ENCODE measurements at places on chromosomes 16 and 17.

GRCh38 chr16:56662357-56663354 is 4.9 kb downstream of the MT1F start:
- DNase-seq = no peak

- DNase-seq = no peak
Measured at GRCh38 chr17:33154869-33155455, 138.1 kb downstream of the ASIC2 start.

DNA sequence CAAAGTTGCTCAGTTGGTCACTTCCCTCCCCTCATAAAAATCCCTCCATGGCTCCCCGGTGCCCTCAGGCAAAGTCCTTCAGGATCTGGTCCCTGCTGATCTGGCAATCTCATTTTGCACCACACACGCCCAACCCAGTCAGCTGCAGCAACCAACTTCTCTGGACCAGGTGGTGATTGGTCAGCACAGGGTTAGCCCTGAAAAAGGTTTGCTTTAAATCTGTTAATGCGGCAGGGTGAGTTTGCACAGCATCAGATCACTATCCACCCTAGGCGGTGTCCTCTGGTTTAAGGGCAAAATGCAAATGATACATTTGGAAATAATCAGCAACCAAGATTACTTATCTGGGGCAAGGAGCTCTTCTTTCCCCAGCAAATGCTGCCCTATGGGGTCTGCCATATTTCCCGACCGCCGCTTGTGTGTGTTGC is 42.9 kb upstream of the TNRC6C start:
- no peak for DNase-seq

DNA sequence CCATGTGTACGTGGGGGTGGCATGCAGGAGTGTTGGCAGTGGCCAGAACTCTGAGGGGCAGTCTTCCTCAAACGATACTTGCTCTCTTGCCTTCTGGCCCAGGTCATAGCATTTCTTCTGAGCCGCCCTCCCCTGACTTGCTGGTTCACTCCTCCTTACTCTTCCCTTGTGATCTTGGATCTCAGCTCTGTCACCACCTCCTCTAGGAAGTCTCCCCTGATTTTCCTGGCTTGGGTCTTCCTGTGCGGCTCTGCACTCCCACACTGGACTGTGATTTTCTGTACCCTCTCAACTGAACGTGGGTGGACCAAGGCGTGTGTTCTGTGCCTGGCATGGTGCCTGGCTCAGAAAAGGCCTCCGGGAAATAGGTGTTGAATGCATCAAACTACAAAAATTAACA is 2.9 kb downstream of the EPN3 start:
- no peak for DNase-seq

- DNase-seq = peak; percentile 54
Measured at GRCh38 chr17:79923974-79924638, 84.9 kb upstream of the CBX4 start.

DNA sequence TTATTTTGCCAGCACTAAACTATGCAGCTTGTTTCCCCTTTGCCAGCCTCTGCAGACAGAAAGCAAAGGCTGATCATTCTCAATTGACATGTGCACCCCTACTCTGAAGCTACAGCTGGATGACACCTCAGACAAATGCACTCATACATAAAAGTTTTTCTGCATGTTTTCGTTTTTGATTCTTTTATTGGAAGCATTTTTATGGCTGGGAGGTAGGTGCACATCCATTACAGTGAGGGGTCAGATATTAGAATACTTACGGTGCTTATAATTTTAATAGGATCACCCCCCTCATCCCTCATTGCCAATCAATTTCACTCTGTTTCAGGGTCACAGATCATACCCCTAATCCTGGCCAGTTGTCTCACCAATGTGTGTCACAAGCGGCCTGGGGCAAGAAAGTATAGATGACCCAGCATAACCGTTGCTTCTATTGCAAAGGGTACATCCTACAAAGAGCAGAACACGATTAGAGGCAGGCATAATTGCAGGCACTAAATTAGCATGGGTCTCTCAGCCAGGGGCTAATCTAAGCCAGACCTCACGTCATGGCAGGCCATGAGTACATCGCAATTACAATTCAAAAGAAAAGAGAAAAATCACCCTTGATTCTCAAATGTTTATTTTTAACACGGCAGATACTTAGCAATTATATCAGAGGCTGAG is 89.5 kb upstream of the SOX9 start:
- no peak for DNase-seq

GRCh38 chr16:76176153-76176552 is 101.0 kb upstream of the CNTNAP4 start:
- no peak for DNase-seq

DNA sequence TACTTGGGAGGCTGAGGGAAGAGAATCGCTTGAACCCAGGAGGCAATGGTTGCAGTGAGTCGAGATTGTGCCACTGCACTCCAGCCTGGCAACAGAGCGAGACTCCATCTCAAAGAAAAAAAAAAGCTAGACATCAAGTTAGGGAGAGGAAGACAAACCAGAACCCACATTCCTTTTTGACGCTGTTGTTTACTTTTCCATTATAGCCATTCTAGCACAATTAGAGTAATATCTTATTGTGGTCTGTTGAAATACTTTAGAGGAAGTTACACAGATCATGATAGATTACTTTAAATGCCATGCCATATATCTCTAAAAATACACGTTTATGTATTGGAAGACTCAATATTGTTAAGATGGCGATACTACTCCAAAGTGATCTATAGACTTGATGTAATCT is 16.5 kb upstream of the ABCC1 start:
- no peak for DNase-seq

DNA sequence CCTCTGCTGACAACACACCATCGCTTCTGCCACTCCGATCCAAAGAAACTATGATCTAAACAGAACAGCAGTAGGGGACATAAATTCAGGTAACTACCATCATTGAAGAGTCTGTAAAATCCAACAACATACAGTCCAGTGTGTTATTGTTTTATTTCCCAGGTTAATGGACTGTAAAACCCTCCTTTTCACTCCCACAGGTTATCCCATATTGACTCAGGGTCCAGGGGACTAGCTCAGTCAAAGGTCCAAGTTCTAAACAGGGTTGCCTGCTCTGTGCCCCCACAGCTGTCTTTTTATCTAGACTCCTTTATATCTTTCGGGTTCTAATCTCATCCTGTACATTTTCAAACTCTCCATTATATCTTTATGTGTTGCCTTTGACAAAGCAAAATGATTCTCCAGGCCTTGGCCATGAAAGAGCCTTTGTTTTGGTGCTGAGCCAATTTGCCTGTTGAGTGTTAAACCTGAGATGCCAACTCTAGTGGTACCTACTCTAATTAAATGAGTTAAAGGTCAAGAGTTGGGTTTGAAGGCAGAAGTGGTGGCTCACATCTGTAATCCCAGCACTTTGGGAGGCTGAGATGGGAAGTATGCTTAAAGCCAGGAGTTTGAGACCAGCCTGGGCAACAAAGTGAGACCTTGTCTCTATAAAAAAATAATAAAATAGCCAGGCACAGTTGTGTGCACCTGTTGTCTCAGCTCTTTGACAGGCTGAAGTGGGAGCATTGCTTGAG is 80.5 kb downstream of the SNX11 start:
- DNase-seq = no peak

DNA sequence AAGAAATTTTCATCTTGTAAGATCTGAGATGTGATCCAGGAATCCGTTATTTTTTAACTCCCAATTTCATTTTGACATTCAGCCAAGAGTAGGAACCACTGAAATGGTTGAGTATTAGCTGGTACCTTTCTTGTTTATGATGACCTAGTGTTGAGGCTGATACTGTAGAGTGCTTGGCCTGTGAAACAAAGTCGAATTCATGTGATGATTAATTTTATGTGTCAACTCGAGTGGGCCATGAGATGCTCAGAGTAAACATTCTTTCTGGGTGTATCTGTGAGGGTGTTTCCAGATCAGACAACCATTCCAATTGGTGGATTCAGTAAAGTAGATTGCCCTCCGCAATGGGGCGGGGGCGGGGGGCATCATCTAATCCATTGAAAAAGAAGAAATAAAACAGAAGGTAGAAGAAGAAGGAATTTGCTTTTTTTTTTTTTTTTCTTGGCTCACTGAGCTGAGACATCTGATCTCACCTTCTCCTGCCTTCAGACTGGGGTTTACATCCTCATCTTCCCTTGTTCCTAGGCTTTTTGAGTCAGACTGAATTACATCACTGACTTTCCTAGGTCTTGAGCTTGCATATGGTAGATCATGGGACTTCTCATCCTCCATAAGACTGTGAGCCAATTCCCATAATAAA is 264.6 kb upstream of the KCNJ16 start:
- no peak for DNase-seq

- no peak for DNase-seq
Measured at GRCh38 chr17:43410557-43411368, 12.0 kb downstream of the ARL4D start.

DNA sequence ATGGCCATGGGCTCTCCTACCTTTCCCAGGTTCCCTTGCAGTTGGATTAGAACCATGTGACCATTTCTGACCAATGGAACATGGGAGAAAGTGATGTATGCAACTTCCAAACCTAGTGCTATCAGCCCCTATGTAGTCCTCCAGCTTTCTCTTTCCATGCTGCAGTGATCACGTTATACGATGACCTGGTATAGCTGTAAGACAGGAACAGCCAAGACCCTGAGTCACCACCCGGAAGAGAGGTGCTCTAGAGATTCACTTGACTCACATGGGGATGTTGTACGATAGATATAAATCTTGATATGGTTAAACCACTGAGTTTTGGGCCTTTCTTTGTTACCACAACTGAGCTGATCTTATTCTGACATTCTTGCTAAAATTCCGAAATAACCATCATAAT is 65.1 kb downstream of the NOG start:
- DNase-seq = no peak

- DNase-seq = no peak
Measured at GRCh38 chr17:49995055-49995738, at the start of gene DLX3. Gene DLX3 (minus strand): TSS chr17:49995224. CDS start chr17:49994998, 226 bp downstream.

DNA sequence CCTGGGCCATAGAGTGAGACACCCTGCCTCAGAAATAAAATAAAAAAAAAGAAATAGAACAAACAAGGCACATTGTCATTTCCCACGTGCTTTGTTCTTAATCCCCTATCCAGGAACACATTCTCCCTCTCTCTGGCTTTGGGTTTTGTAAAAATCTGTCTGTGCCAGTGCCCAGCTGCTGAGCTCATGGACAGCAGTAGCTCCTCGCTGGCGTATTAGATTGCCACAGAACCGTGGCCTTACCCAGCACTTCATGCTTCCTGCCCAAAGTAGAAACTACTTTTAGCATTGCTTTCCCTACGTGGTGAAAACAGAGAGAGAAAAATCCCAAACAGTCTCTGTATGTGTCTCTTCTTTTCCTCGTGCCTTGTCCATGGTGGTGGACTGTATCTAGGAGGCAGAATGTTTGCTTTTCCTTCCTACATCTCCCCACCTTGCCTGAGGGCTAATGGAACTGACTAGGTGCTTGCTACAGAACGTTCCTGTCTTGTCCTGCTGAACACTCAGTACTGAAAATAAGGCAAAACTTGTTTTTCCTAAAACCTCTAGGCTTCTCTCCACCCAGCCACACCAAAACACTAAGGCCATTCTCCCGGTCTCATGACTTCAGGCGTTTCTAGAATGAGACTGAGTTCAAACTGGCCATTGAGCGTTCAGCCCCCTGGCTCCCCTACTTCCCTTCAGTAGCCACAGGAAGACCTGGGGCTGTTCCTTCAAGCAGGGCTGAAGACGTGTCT is 26.1 kb downstream of the MNT start:
- DNase-seq = no peak

- DNase-seq = no peak
Measured at GRCh38 chr17:10063730-10064241, 134.6 kb downstream of the GAS7 start.

- DNase-seq = no peak
Measured at GRCh38 chr17:75262112-75262606, 480 bp downstream of the MRPS7 start.

GRCh38 chr16:75931043-75931442 is 204.8 kb upstream of the CPHXL start:
- DNase-seq = no peak

DNA sequence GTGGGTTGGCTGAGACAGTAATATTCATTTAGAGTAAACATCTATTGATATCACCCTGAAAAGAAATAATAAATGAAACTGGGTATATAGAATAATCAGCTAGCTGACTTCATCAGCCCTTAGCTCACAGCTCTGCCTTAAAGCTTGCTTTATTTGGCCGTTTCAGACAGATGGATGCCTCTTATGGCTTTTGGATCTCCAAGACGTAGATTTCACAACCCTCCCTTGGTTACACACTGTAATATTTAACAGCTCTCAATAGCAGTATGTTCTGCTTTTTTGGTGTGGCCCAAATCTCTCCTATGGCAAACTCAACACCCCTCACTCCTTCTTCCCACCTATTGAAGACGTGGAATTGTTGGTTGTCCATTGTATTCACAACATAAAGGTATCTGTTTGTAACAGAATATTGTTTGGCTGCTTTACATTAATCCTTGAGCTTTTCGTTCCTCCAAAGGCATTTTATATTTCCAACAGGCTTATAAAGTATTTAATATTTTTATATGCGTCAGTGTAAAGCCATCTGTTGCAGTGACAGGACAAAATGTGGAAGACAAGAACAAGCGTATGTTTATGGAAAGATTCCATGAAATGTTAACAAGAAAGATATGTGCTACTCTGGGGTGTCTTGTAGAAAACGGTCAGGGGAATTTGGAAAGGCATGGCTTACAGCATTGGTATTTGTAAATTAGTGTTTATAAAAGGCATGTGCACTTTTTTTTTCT is 837.0 kb upstream of the RBFOX1 start:
- no peak for DNase-seq

GRCh38 chr17:80185968-80186367 is 16.1 kb downstream of the CARD14 start:
- DNase-seq = no peak

Measured in activated CD4-positive, CD25-positive, alpha-beta regulatory T cell treated with anti-CD3 and anti-CD28 coated beads, Interleukin-2, amount 50 U/mL, for 72 hours (primary cell).